Right cardiac atrium (tissue), 5 donors: ENCODE measurements at places on chromosomes 5 and 9. TPM values are rescaled to one million over a fixed set of nuclear protein-coding genes. Genes with fewer than 3 reads are reported as not detected.

DNA sequence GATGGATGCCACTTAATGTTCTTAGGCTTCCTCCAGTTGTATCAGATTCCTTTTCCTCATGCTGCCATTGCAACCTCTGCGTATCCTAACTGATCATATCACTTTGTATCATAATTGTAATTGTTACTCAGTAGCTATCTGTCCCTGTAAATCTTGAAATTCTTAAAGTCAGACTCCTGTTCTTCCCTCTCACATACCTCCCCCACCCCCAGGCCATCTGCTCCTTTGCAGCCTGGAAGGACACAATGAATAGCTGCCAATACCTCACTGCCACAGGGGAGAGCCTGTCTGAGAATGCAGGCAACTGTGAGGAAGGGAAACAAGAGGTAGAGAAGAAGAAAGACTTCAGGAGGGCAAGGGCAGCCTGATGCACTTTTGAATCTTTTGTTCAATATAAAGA is 228.5 kb downstream of the ENC1 start:
- DNase-seq, result no peak

GRCh38 chr9:5841771-5842573 is 9.1 kb upstream of the ERMP1 start:
- DNase-seq, result no peak

- DNase-seq, result no peak
Measured at GRCh38 chr5:168624850-168625364, 45.7 kb upstream of the PANK3 start.

The RGS7BP gene
- 8.1 TPM for total RNA-seq

DNA sequence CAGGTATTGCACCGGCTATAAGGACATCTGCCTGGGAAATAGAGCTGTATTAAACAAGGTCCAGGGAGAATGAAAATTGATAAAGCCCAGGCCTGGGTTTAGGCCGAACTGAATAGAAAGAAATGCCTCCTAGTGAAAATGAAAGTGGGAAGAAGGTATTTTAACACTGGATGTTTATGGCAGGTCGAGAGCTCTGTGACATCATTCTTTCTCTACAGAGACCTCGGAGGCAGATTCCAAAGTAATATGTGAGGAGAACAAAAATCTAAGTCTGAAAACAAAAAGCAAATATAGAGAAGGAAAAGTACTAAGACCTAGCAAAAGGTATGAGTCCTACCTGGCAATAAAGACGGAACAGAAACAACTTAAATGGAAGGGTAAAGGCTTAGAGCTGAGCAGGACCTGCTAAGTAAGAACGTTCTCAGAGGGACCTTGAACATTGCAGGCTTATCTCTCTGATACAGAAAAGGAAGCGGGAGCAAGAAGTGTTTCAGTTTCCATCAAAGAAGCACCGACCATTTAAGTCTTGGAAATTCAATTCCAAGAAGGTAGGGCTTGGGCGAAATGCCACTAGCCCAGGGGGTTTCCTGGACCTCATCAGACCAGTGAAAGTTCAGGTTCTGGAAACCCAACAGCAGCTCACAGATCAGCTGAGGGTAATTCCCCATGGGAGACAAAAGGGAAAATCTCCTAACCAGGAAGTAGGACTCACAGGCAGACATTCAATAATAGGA is 80.0 kb downstream of the SUSD1 start:
- DNase-seq, result no peak

GRCh38 chr9:70549926-70550325 is 135.5 kb upstream of the KLF9 start:
- DNase-seq, result no peak

DNA sequence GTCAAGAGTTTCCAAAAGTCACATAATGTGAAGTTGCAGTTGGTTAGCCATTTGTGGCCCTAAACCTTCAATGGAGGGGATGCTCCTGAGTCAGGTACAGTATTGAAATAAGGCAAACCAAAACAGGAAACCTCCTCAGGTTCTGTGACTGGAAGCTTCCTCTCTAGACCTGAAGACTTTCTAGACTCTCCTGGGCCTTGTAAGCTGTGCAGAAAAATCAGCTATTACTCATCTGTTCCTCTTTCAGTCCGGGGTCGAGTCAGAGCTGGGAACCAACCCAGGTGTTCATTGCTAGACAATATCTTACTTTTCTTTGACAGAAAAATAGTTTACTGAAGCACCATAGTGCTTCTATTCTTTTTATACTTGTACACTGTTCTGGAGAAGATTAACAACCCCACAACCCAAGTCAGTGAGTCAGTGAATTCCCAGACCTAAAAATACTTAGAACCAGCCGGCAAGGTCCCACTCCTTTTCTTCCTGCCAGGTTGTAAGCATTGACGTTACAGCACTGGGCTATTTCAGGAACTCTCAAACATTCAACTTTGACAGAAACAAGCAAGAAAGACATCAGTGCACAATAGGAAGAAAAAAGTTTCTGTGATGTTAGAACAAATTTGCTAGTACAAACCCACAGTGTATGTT is 47.3 kb downstream of the FSTL4 start:
- DNase-seq, result no peak

The PDE6A gene
- 0.06 TPM for total RNA-seq

The FOXD4 gene
- 0.15 TPM for total RNA-seq

The ENTPD2 gene
- total RNA-seq, result 0.92 TPM

The SLC46A2 gene
- not detected for total RNA-seq

GRCh38 chr9:89629081-89629976 is 24.5 kb downstream of the GADD45G start:
- no peak for DNase-seq

The IRX2 gene
- total RNA-seq, result not detected

GRCh38 chr5:36662291-36662851 is 56.0 kb downstream of the SLC1A3 start:
- DNase-seq, result no peak

DNA sequence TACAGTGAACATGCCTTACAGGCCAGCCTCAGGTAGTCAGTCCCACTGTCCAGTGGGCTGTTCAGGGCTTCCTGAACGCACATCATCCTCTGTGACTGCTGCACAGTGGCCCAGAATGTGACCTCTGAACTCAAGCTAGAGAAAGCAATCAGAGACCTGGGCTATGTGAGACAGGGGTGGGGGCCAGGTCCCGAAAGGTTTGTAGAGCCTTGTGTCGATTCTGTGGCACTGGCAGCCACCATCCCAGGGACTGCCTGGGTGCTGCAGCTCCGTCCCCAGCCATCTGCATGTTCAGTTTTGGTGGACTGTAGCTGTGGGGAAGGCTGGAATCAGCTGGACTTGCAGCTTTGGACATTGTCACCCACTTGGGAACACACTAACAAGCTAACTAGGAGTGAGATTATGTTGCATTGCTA is 47.7 kb downstream of the MVB12B start:
- DNase-seq, result no peak
